Brain pericyte (primary cell): ENCODE measurements at places on chromosomes 1 and 21.

DNA sequence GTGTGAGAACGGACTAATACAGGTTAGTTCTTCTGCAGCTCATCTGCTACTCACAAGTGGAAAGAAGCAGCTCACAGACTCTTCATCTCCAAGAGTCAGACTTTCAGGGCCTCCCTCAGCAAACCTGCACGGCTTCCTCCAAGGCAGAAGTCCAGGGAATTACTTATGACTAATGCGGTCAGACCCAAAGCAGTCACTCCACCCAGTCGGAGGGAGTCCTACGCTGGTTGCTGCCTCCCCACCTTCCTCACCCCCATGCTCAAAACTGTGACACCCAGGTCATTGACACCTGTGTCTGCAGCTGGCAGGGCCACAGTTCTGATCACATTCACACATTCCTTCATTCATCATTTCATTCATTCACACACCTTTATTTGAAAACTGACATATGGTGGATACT lies 38.4 kb upstream of the PRDM2 start:
- no peak for DNase-seq

GRCh38 chr1:155990005-155990739 lies 11.8 kb upstream of the ARHGEF2 start:
- DNase-seq, result no peak

DNA sequence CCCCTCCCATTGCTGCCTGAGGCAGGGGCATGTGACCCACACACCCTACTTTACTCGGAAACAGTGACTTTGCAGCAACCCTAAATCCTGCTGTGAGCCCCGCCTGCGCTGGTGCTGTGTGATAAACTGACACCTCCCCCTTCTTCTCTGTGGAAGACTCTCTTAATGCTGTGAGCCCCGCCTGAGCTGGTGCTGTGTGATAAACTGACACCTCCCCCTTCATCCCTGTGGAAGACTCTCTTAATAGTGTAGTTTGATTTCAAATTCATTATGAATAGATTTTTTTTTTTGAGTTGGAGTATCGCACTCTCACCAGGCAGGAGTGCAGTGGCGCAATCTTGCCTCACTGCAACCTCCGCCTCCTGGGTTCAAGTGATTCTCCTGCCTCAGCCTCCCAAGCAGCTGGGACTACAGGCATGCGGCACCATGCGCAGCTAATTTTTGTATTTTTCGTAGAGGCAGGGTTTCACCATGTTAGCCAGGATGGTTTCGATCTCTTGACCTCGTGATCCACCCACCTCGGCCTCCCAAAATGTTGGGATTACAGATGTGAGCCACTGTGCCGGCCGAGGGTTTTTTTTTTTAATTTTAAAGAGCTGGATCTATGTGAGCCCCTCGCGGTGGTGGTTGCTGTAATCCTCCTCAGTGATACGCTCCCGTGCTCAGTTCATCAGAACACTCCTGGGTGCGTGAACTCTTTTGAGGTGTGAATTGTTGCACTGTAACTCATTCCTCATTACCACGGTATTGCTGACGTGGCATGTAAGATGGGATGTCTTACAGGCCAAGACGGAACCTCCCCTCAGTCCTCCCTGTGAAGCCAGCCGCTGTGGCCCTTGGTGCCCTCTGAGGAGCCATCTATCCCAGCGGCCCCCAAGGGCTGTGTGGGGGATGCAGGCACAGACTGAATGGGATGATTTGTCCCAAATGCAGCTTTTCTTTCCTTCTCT lies 60.3 kb downstream of the GALNT2 start:
- no peak for DNase-seq

DNA sequence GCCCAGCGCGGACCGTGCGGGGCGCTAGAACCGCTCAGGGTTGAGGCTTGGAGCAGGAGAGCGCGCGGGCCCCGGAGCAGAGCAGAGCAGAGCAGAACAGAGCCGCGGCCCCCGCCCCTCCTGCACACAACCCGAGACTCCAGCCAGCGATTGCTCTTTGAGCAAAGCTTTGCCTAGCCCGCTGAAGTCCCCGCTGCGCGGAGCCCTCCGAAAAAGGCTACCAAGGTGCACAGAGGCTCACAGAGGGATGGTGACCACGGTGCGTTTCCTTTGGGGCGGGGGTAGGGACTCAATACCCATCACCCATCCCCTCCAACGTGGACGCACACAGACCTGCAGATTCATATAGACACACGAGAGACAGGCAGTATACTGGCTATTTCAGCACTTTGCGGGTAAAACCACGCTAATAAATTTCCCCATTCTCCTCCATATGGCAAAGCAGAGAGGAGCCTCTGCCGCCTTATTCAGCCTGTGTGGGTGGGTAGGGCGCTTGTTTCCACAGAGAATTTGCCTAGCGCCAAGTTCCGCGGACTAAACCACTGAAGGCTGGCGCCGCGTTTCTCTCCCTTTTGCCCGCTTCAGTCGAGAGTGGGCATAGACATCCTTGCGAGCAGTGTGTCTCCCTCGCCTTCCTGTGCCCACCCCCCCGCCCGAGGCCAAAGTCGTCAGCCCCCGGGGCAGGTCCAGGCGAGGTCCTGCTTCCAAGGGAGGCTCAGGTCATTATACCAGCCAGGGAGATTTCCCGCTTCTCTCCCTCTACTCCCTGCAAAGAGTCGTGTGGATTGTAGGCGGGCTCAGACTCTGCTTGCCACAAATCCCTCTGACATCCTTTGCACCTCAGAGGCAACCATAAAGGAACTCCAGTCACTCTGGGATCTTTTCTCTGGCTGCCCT lies 8.5 kb downstream of the HLX start:
- DNase-seq, result no peak

DNA sequence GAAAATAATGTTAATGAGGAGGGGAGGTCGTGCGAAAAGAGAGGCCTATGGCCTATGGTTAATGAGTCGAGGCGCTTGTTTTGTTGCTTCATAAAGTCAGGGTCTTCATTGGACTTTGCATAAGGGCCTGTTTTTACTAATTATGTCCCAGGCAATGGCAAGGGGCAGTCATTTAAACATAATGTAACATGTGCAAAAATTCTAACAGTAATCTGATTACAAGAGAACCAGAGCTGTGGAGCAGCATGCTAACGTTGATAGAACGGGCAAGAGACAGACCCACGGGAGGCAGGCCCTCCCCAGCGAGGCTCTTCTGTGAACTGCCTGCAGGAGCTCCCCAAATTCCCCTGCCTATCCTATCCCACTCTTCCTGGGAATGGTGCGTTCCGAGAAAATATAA lies 22.6 kb upstream of the CAMK1G start:
- DNase-seq, result no peak

GRCh38 chr1:110668549-110668948 lies 6.2 kb downstream of the KCNA3 start:
- no peak for DNase-seq

- DNase-seq, result no peak
These were observed 53.4 kb downstream of the DPH5 start for GRCh38 chr1:100972185-100972584.

GRCh38 chr21:42941696-42942085 lies 16.3 kb upstream of the ERVH48-1 start:
- no peak for DNase-seq

GRCh38 chr1:165228111-165228655 lies 128.3 kb downstream of the LMX1A start:
- DNase-seq, result no peak

GRCh38 chr1:163747261-163747660 lies 425.5 kb downstream of the NUF2 start:
- DNase-seq, result no peak

GRCh38 chr1:229111703-229112319 lies 159.1 kb upstream of the RAB4A start:
- DNase-seq, result no peak

GRCh38 chr1:11229203-11229602 lies 33.1 kb downstream of the MTOR start:
- DNase-seq, result no peak

DNA sequence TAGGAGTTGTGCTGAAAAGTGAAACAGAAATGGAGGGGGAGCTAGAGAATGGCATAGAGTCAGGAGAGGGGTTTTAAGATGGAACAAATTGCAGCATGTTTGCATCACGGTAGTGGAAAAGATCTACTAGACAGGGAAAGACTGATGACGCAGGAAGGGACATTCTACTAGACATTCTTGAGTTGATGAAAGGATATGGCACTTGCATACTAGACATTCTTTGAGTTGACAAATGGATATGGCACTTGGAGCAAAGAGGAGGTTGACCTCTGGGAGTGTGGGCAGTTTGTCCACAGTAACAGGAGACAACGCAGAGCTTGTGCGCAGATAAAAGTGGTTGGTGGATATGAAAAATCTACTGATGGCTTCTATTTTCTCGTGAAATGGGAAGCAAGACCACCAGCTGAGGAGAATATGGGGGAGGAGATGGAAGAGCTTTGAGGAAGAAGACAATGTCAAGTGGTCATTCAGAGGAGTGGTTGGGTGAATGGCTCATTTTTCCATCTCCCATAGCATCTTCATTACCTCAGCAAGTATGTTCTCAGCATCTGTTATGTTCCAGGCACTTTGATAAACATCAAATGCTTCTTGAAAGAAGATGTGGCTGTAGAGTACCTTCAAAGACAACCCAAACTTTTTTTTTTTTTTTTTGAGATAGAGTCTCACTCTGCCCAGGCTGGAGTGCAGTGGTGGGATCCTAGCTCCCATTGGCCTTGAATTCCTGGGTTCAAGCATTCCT lies 2.4 kb upstream of the CTPS1 start:
- no peak for DNase-seq

DNA sequence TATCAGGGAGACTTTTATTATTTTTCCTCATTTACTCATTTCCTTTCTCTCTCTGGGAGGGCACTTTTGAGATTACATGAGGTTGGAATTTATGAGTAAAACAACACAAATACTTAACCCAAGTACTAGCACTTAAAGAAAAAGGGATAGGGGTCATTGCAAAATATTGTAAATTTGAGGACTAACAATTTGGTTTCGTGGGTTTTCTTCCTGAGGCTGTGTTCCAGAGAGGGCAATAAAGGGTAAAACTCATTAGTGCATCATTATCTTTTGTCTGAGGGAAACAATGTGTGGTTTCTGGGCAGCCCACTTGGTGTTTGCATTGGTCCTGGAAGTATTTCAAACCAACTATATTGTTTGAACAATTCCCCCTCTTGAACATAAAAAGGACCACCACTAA lies 96.5 kb downstream of the GREM2 start:
- DNase-seq, result no peak

DNA sequence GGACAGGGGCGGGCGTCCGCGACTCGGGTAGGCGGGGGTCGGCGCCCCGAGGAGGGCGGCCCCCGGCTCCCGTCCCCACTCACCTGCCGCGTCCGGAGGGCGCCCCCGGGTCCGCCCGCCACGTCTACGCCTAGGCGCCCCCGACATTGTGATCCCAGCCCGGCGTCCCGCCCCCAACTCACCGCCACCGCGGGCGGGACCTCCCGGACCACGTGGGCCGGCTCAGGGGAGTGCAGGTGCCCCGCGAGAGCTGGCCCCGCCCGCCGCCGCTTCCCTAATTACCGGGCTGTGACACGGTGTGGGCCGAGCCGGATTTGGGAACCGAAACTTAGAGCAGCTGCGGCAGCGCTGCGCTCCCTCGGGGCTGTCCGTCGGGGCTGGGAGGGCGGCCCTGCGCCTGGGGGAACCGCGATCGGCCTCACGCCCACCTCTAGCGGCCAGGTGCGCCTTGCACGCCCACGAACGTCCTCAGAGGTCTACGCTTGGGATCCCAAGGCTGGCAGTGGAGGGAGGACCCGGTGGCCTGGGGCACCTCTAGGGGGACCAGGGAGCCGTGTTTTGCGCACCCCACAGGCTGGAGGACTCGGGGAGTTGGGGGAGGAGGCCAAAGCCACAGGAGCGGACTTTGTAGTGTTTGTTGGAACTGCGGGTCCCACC lies 521 bp upstream of the NADK start:
- no peak for DNase-seq

DNA sequence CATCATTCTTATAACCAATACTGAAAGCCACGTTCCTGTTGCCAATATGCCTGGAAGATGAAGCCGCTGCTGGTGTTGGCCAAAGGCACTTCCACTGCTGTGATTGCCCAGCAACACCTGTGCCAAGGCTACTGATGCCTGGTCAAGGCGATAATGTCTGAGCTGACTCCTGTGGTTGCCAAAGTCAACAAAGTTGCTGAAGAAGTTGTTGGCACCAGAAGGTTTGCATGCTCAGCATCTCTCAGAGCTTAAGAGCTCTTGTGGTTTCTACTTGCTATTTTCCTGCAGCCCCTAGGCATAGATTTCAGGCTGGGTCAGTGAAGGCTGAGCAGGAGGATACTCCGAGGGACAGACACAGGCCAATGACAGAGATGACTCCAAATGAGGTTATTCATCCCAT lies 63.4 kb upstream of the RAB3GAP2 start:
- DNase-seq, result no peak
